Smooth muscle cell of trachea (primary cell): ENCODE measurements at places on chromosomes 12 and 14. TPM values are rescaled to one million over a fixed set of nuclear protein-coding genes. Genes with fewer than 3 reads are reported as not detected.

Gene ESRRB
- total RNA-seq = under 0.01 TPM in 1 of 2 replicates, not detected in the other

Gene MSI1
- total RNA-seq = not detected in 2 replicates

Gene TMEM63C
- total RNA-seq = not detected in 2 replicates

Gene SERPINA1
- under 0.01 TPM in 1 of 2 replicates, not detected in the other for total RNA-seq

Gene RALGAPA1
- 28.8 and 38.5 TPM in 2 replicates for total RNA-seq

Gene TRAF3
- total RNA-seq = 20.9 and 30.8 TPM in 2 replicates

Gene KRT82
- total RNA-seq = not detected in 2 replicates

Gene KRT71
- not detected in 2 replicates for total RNA-seq

Gene NXPH4
- 3.2 and 3.5 TPM in 2 replicates for total RNA-seq

Gene CRIP1
- total RNA-seq = 1.3 and 2.5 TPM in 2 replicates

Gene LARP4
- total RNA-seq = 29.7 and 35.4 TPM in 2 replicates

Gene PTPRB
- 0.33 and 0.73 TPM in 2 replicates for total RNA-seq

Gene KLRF2
- total RNA-seq = not detected in 2 replicates

Gene ARMH4
- 5.5 and 5.8 TPM in 2 replicates for total RNA-seq

Gene STON2
- total RNA-seq = 25.2 and 46.1 TPM in 2 replicates

Gene TOMM20L
- total RNA-seq = not detected in 2 replicates

Gene TSPAN9
- 14.5 and 42.2 TPM in 2 replicates for total RNA-seq

Gene PZP
- not detected in 2 replicates for total RNA-seq
